T-helper 22 cell (primary cell): ENCODE measurements at places on chromosomes 1 and 21.

- no peak for DNase-seq
These were observed 47.1 kb downstream of the COQ8A start for GRCh38 chr1:226987179-226987536.

DNA sequence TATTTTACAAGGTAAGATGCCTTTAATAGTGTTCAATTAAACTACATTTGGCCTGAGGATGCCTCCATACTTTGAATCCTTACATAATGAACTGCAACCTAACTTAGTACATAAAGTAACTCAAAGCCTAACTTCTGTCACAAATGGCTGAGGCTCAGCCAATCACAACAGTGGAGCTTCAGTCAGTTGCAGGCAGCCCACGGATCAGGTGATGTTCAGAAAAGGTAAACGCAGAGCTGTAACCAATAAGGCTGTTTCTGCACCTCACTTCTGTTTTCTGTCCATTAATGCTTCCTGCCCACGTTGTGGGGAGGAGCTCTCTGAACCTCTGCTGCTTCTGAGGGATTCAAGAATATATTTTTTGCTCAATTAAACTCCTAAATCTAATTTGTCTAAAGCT lies 94.8 kb upstream of the KIAA0040 start:
- DNase-seq = no peak

GRCh38 chr1:61051719-61052394 lies 30.5 kb upstream of the NFIA start:
- no peak for DNase-seq

DNA sequence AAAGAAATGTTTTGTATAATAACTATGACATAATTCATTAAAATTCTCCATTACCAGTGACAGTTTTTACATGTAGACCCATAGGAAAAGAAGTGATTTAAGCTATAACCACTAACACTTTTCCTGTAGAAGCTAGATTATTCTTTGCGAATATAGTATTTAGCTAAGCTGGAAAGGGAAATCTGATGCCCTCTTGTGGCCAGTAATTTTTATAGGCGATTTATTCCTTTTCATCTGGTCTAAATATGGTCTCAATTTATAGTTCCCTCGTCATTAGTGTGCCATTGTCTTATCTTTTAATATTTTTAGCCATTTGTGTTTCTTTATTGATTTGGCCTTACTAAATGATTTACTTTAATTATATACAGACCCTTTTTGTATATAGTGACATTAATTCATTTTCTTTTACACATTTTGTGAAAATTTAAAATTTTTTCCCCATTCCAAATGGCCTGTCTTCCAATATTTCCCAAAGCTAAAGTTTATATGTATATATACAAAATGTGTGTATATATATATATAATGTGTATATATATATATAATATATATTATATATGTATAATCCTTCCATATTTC lies 26.7 kb downstream of the BTG3 start:
- no peak for DNase-seq

DNA sequence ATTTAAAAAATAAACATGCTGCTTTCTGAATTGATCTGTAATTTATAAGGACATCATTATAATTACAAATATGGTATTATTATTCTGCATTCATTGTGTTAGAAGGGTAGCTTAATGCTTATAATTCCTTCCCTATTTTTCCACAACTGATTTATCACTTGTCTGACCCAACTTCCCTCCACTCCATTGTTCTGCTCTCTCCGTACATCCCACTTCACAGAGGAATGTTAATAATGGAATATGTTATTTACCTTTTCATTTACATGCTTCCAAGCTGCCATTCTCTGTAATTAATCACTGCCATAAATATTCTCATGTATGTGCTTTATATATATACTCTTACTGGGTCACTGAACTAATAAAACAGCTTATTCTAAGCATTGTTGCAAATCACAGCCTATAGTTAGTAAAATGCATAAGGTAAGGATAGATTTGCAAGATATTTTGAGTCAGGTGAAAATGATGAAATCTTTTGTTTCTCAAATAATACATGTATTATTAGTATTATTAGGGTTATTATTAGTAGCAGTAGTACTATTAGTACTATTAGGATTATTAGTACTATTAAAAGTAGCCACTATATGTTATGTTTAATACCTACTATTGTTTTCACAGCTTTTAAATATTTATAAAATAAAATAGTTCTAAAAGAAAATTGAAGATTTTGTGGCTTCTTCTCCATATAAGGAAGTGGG lies 70.6 kb upstream of the NEK7 start:
- DNase-seq = no peak

GRCh38 chr1:91166106-91166712 lies 144.4 kb upstream of the ZNF644 start:
- DNase-seq = no peak

GRCh38 chr1:45608175-45609156 lies 15.4 kb downstream of the CCDC17 start:
- DNase-seq = no peak

DNA sequence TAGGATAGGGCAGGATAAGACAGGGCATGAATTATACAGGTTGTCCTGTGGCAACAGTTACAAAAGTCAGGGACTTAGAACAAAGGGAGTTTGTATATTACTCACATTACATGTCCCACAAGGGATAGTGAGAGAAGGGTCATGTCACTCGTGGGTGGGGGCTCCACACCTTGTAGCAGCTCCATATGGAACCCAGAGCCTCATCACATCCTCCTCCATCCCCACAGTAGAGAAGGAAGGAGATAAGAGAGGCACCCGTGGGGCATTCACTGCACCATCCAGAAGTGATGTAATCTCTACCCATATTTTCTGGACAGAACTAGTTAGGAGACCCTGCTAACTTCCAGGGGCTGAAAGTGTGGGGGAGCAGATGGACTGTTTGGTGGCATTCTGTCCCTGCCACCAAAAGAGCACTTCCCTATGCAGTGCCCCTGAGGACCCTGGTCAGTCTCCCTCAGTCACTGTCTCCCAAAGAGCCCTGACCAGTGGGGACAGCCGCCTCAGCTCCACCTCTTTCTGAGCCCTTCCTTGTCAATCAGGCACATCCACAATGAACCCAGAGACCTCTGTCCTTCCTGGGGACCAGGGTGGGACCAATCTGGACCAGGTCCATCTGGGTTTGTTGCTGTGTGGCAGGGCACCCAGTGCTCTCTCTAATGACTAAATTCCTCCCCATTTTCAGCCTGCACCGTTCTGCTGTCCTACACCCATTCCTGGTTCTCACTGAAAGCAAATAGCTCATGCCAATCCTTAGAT lies 154.8 kb upstream of the ETV3 start:
- DNase-seq = no peak

DNA sequence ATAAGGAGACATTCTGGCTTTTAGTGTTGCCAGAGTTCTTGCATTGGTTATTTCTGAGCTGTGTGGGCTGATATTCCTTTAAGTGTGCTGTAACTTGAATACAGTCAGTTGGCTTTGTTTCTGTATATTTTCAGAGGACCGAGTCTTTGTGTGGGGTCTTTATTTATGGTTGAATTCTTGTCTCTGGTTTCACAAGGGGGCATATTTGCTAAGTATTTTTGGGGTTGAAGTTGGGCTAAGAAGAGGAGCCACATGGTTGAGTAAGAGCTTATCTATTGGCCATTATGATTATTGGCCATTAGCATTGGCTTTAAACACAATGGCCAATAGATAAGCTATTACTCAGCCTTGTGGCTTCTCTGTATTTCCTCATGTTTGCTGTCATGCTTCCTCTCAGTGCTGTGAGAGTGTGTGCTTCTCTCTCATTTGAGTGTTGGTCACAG lies 26.3 kb upstream of the PTGFR start:
- DNase-seq = no peak

- DNase-seq = no peak
These were observed 169 bp downstream of the UBAP2L start for GRCh38 chr1:154220970-154221277.

GRCh38 chr1:195717651-195718050 lies 890.6 kb downstream of the KCNT2 start:
- DNase-seq = no peak

DNA sequence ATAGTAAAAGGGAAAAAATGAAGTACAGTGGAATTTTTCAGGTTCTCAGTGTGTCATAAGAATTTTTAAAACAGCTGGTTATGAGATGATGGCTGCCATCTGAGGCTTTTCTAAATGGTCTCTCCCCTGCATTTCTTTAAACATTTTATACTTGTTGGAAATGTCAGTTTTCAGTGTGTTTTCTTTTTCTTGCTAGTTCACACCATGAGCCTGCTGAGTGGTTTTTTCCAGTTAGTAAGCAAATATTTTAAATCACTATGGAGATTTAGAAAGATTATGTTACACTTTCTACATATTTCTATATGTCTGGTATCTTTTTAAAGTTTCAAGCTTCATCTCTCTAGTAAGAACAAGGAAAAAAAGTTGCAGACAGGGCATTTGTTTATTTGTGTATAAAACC lies 9.6 kb downstream of the RBM15 start:
- no peak for DNase-seq
